ENCODE measurements at places on chromosomes 2 and 18.

GRCh38 chr2:160614391-160614790 lies 120.8 kb upstream of the RBMS1 start:
- DNase-seq: no peak

DNA sequence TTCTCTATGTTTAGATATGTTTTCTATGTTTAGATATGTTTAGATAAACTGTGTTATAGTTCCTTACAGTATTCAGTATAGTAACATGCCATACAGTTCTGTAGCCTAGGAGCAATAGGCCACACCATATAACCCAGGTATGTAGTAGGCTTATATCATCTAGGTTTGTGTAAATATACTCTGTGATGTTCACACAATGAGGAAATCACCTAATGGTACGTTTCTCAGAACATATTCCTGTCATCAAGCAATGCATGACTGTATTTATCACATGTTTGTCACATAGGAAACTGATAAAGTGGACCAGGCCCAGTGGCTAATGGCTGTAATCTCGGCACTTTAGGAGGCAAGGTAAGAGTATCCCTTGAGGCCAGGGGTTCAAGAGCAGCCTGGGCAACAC lies 44.0 kb downstream of the RNF138 start:
- DNase-seq: no peak

DNA sequence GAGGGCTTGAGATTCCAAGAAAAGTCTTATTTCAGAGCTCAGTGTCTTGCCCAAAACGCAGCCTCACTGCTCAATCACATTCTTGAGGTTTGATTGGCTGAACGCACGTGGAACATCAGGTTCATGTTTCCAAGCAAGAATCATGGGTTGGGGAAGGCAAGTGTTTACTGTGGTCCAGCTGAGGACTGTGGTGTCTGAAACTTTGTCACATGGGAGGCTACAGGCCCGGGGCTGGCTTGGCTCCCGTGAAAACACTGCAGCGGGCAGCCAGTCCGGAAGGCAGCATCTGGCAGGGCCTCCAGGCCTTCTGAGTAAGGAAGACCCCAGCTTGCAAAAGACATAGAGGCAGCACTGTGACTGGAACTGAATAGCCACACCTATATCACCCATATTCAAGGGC lies 84.7 kb downstream of the POLR1A start:
- no peak for DNase-seq

DNA sequence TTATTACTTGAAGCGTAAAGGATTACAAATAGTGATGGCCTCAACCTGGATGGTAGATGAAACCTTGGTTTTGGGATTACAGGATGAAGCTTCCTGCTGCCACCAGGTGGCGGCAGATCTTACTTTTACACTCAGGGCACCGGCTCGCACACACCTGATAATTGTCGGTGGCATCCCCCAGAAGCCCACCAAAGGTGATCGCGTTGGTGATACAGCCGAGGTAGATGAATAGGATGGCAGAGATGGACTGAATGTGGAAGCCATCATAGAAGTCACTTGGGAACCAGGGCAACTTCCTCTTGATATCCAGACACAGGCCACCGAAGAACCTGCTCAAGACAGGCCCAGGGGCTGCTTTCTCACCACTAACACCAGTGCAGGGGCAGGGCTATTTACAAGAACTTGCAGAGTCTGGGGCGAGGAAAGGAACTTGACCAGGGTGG lies 51.8 kb downstream of the MTHFD2 start:
- no peak for DNase-seq

DNA sequence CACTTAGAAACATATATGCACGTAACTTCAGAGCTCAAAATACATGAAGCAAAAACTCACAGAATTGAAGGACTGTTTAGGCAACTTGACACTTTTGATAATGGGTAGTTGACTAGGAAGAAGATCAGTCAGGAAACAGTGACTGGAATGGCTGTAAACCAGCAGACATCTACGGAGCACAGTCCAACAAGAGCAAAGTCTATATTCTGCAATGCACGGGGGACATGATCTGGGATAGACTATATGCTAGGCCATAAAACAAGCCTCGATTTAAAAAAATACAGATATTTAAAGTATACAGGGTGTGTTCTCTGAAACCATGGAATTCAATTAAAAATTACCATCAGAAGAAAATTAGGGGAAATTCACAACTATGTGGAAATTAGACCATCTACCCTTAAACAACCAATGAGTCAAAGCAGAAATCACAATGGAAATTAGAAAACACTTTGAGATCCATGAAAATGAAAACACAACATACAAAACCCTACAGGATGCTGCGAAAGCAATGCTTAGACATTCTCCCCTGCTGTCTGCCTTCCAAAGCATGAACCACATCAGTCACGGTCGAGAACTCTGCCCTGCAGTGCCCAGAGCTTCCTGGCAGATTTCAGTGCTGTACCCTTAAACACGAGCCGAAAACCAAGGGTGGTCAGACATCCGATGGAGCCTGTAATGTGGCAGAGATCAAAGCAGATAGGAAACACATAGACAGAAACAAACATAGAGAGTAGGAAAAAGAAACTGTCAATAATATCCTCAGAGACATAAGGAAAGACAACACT lies 651.9 kb upstream of the HS6ST1 start:
- DNase-seq: no peak

DNA sequence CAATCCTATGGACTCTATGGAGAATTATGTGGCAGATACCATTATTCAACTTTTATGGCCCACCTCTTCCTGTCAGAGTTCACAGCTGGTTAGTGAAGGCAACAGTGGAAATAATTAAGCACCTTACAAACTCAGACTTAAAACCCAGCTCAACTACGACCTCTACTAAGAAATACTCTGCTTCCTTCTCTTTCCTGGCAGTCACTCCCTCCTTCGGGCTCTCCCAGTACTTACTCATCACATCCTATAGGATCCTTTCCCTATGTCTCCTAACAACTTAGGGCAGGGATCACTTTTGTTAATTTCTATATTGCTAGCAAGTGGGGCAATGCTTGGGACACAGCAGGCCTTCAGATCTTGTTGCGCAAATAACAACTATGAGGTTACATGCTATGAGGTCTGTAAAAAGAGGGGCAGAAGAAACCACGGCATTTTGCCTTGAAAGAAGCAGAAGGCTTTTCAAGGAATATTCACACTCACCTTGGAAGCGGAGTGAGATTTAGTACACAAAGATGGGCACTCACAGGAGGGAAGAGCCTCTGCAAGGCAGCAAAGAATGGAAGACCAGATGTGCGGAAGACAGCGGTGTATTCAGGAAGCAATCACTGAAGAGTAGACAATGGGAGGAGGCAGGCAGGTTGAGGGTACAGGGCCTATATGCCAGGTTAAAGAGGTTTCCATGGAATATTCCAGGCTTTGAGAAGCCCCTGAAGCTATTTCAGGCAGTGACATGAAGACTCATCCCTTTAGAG lies 2.1 kb downstream of the STK39 start:
- DNase-seq: no peak

GRCh38 chr2:143629340-143629739 lies 500.1 kb downstream of the ARHGAP15 start:
- no peak for DNase-seq

- DNase-seq: no peak
Observed at GRCh38 chr18:63187791-63188460, 131.6 kb downstream of the BCL2 start.

DNA sequence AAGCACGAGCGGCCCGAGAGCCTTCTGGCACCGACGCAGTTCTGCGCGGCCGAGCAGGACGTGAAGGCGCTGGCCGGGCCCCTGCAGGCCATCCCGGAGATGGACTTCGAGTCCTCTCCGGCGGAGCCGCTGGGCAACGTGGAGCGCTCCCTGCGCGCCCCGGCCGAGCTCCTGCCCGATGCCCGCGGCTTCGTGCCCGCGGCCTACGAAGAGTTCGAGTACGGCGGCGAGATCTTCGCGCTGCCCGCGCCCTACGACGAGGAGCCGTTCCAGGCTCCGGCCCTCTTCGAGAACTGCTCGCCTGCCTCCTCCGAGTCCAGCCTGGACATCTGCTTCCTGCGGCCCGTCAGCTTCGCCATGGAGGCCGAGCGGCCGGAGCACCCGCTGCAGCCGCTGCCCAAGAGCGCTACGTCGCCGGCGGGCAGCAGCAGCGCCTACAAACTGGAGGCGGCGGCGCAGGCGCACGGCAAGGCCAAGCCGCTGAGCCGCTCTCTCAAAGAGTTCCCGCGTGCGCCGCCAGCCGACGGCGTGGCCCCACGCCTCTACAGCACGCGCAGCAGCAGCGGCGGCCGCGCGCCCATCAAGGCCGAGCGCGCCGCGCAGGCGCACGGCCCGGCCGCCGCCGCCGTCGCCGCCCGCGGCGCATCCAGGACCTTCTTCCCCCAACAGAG lies 70.4 kb downstream of the ARHGEF33 start:
- DNase-seq: peak; percentile 81

GRCh38 chr2:36565712-36566111 lies 32.3 kb downstream of the FEZ2 start:
- DNase-seq: no peak

DNA sequence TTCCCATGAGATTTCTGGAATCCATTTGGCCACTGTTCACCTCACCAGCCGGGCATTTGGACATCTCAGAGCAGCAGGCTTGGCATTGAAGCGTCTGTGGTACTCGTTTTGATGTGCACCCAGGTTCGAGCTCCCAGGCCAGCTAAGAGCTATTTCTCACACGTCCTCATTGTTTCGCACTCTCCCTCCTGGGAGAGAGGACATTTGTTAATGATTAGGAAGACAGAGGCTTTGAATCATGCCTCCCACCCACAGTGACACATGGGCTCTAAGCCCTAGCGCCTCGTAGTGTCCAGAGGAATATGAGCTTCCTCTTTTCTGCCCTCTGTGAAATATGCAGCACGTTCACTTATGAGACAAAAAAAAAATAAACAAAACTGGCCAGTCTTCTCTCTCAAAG lies 361.8 kb downstream of the RND3 start:
- DNase-seq: no peak

DNA sequence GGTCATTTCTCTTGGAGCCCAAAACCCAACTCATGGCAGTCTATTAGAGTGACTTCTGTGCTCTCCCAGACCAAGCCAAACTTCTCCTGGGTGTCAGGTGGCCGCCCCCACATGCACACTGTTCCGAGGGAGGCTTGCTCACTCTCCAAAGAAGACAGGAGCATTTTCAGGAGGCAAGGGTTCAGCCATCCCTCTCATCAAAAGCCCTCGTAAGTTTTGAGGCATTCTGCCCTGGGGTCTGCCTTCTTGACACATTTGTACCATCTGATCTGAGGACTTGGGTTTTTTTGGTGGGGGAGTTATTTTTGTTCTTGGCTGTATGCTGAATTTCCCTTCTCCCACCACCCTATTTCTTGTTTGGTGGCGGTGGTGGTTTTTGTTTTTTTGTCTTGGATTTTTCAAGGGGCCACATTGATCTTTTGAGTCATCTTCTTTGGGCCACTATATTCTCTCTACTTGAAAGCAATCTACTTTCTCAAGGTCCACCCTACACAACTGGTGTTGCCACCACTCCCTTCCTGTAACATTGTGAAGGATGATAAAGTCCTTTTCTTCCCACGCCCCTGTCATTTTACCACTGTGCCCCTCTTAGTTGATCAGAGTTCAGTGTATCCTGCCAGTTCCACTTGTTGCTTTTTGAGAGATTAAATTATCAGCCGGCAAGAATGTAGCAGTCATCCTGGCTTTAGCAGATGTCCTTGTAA lies 255.8 kb downstream of the CYP26B1 start:
- DNase-seq: no peak

GRCh38 chr18:13612196-13612997 lies 114.0 kb downstream of the FAM210A start:
- DNase-seq: no peak

DNA sequence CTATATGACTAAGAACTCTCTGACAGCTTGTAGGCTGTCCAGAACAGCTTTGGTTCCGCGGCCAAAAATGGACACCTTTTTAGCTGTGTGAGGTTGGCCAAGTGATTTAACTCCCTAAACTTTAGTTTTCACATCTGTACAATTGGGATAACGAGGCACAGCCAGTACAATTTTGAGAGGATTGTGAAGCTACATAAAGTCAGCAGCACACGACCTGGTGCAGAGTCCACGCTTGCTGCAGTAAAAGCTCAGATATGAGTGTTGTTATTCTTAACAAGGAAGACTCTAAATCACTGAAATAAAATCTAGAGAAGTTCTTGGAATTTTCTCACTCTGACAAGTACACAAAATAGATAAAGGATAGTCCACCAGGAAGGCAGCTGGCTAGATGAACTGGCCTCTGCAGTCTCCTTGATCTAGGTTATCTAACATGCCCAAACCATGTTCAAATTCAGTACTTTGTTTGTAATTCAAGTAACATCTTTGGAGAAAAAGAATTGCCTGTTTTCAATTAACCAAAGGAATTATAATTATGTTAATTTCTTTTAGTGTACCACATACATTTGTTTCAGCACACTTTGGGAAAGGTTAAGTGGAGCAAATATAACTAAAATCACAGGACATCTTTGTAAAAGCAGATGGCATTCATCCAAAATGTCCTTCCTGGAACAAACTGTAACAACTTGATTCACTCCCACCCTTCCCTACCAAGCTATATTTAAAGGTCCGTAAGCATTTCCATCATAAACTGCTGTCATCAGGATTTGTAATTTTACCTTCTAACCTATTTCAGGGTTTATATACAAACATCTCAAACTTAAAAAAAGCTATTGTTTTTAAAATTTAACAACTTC lies 201.7 kb upstream of the STK17B start:
- DNase-seq: no peak

- no peak for DNase-seq
Observed at GRCh38 chr2:96692094-96692971, 47.5 kb downstream of the LMAN2L start.

GRCh38 chr2:9472511-9472910 lies 1.8 kb upstream of the IAH1 start:
- no peak for DNase-seq

- DNase-seq: no peak
Observed at GRCh38 chr2:96549967-96550786, 13.6 kb downstream of the ARID5A start.

DNA sequence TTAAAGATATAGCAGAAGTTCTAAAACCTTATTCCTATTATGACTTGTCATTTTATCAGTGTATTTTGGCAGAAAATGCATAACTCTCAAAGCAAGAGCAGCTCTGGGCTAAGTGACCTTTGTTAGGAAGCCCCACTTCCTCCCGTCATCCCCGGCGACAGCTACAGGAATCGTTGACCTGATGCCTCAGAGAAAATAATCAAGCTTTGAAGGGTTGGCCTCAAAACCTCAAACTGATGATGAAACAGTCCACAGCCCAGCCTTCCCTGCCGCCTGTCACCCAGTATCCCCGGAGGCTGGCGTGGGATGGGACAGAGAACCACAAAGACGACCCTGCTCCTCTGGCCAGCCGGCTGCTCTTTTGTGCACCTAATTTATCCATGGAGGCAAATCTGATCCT lies 65.3 kb downstream of the KCNF1 start:
- DNase-seq: no peak
